ENCODE measurements at places on chromosomes 13 and 19. TPM values are rescaled to one million over a fixed set of nuclear protein-coding genes. Genes with fewer than 3 reads are reported as not detected.

Gene SHISA2
- total RNA-seq = 2.1 TPM

DNA sequence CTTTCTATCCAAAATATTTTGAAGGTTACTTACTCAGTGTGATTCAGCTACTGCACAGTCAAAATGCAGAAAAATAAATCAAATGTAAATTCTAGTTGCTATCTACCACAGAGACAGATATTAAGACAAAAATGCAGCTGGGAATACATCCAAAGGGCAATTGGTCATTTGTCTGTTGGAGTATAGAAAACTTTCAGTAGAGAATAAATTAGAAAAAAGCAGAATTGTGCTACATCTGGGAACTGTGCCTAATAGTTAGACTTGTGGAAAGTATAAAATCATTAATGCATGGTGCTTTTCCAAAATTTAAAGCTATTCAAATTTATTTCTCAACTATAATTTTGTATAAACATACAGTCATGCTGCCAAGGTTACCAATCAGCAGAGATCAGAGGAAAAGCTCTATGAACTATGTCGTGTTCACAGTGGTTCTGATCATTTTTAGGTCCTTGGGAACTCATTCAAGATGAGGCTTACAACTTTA is 1635.8 kb downstream of the PCDH9 start:
- DNase-seq = no peak

- no peak for DNase-seq
Measured at GRCh38 chr13:78239714-78240113, 321.1 kb upstream of the EDNRB start.

- no peak for DNase-seq
Measured at GRCh38 chr13:113622791-113623490, 35.1 kb downstream of the ATP4B start.

Gene SELENOV
- total RNA-seq = 0.75 TPM

Gene CD37
- 10.6 TPM for total RNA-seq

DNA sequence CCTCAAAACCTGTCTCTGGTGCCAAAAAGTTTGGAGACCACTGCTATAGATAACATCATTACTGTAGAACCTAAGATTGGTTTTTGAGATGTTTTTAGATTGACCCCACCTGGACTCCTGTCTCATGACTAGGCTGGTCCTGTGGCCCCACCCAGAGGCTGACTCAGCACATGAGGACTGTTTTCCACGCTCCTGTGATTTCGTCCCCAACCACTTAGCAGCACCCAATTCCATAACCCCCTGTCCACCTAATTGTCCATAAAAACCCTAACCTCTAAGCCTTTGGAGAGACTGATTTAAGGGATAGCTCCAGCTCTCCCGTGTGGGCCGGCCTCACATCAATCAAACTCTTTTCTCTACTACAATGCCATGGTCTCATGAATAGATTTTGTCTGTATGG is 25.6 kb upstream of the GAS6 start:
- no peak for DNase-seq

Gene IRGQ
- 37.2 TPM for total RNA-seq

DNA sequence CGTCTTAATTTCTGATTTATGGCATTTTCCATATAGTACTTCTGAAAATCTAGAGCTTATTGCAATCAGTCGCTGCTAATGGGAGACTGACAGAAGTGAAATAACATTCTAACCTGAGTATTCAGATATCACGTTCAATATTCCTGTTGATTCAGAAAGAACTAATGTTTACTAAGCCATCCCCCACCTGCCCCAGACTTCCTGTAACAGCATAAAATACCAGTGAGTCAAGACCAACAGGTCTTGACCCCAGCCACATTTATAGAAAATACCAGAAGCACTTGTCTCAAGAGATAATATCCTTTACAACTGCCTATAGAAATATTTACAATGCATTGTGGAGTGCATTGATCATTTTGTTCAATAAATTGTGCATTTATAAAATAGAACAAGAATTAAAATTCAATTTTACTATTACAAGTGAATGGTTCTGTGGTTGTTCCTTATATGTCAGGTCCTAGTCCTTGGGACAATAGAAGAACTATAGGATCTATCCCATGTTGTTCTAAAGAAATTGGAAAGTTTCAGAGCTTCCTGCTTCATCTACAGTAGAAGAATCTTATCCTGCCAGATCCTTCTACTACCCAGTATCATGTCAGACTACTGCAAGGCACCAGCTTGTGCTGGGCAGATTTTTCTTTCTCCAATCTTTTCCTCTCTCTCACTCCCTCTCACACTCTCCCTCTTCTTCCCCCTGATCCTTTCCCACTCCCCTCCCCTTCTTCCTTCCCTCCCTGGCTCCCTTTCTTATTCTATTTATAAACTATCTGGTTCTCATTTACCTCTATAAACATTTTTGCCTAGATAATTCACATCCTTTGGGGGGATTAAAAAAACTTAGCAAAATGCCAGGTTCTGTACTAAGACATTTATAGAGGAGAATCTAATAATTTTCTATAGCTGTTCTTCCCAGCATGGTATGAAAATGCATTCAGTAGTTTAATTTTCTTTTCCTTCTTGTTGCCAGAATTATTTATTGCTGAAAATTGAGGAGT is 629.9 kb downstream of the DIAPH3 start:
- DNase-seq = no peak

Gene SCAF1
- 120 TPM for total RNA-seq

Gene SIGLEC11
- 0.21 TPM for total RNA-seq
